ENCODE measurements at places on chromosomes 7 and 10.

DNA sequence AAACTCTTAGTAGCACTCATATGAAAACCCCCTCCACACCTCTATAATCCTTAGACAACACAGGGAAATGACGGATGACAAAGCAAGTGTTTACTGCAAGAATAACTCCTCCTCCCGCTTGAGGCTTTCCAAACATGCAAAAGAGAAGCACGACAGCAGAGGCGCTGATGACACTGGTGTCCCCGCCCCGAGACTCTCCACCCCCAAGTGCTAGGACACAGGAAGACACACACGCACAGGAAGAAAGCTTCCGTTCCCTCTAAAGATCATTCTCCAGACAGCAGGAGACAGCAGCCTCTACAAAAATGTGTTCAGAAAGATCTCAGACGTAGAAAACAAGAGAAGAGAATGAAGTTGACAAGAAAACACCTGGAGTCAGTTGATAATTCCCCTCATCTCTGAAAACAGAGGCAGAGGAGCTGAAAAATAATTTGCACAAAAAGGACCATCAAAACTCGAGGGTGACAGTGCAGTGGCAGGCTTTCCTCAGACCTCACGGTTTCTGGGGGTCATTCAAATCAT lies 90.2 kb downstream of the DLG5 start:
- no peak for DNase-seq

DNA sequence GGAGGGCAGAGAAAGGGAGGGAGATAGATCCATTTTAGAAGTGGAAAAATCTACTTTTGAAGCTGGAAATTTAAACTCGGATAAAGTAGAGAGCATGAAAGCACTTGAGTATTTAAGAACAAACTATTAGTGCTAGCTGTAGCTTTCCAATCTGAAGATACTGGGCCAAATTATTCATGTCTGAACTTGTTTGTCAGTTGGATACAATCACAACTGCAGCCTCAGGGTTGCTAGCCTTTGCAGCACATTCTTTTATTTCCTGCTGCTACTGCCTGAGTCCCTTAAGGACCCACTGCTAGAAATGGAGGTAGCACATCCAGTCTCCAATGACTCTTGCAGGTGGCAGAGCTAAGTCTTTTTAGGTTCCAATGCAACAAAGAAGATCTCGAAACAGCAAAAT lies 8.3 kb upstream of the SLC25A13 start:
- no peak for DNase-seq

- no peak for DNase-seq
These were observed 178.3 kb upstream of the KLF14 start for GRCh38 chr7:130912082-130912861.

- DNase-seq: no peak
These were observed 17.4 kb downstream of the SNX8 start for GRCh38 chr7:2296832-2297231.

- no peak for DNase-seq
These were observed 106.8 kb downstream of the SDHAF3 start for GRCh38 chr7:97224316-97224715.

DNA sequence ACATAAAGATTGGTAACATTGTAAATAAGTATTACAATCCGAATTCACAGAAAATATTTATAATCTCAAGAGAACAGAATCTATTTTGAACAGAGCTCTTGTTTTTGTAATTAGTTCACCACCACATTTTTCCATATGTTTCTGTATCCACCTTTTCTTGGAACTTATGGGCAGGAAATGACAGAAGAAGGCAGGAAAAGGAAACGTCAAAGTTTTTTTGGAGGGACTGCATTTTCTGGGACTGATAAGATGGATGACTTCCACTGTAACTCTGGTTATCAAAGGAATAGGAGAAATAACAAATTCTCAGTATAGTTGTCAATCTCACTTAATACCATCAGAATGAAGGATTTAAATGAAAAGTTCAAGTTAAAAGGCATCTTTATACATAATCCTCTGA lies 75.1 kb upstream of the SMNDC1 start:
- DNase-seq: no peak

GRCh38 chr10:78768876-78769275 lies 299.9 kb upstream of the ZMIZ1 start:
- no peak for DNase-seq

DNA sequence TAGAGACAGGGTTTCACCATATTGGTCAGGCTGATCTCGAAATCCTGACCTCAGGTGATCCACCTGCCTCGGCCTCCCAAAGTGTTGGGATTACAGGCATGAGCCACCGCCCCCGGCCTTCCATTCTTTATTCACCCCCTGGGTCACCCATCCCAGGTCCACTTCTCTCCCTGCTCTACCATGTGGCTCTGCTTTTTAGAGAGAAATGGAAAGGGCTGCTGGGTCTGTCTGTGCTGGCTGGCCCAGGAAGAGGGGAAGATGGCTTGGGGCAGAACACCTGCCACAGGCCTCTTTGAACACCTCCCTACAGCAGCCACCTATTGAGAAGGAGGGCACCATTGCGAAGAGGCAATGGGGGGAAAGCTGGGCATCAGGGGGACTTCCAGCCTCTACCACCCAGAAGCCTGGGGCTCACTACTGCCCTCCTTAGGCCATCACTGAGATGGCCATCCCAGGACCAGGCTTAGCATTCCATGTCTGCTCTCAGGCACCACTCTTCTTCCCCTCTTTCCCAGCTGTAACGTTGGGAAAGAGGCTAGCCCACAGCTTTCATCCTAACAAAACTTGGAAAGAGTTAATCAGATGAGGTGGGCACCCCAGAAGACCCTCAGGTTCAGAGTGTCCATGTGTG lies 256.3 kb downstream of the GRID1 start:
- no peak for DNase-seq

- no peak for DNase-seq
These were observed 13.2 kb downstream of the AKR1B15 start for GRCh38 chr7:134562136-134562535.

DNA sequence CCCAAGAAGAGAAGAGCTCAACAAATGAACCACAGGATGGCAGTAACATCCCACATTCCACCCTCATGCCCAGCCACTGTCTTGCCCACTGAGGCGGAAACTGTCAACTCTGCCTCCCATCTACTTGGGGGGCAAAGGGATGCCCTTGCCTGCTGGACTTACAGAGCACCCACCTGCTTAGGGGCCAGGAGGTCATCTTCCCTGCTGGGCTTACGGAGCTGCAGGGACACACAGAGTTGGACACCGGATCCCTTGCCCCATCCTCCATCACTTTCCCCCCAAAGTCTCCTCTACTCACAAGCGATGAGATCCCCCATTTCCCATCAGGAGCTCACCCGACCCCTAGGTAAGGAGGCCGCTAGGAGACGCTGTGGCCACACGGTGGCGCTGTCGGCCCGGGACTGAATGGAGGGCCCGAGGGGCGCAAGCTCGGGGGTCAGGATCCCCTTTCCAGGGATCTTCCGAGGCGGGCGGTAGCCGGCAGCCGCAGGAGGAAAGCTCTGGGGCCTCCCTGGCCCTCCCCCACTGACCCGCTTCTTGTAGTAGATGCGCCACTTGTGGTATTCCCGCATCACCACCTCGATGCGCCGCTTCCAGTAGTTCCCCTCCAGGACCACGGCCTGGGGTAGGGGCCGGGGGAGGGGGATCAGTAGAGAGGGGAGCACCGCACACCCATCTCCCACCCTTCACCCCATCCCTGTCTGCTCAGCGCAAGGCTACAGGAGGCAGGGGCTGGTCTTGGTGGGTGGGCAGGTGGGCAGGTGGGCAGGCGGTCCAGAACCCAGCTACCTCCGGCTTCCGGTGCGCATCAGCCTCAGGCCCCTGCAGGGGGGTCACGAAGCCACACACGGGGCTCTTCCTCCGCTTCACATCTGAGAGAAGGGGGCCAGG lies 17.3 kb downstream of the MLXIPL start:
- peak; percentile 98 for DNase-seq

- DNase-seq: no peak
These were observed 7.4 kb downstream of the ZNF365 start for GRCh38 chr10:62381385-62382102.

DNA sequence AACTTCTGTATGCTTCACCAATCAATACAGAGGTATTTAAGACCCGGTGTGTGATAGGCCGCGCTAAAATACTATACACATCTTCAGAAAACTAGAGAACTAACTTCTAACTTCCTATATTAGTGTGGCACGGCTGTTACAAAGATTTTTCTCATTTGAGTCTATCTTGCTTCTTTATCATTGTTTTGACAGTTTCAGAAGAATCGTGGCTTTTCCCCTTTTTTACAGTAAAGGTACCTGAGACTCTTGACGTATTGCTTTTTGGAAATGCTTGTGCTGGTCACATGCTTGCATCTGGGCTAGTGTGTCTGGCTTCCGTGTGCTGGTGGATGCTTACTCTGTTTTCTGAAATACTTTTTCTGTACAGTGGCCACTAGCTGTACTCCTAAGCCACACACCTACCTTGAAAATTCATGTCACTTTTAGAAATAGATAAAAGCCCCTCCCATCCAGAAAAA lies 12.7 kb downstream of the IKZF1 start:
- no peak for DNase-seq

- no peak for DNase-seq
These were observed 20.2 kb downstream of the HPS6 start for GRCh38 chr10:102085336-102085735.

- peak; percentile 88 for DNase-seq
These were observed 32.8 kb upstream of the SFTPD start for GRCh38 chr10:79981450-79982361.

DNA sequence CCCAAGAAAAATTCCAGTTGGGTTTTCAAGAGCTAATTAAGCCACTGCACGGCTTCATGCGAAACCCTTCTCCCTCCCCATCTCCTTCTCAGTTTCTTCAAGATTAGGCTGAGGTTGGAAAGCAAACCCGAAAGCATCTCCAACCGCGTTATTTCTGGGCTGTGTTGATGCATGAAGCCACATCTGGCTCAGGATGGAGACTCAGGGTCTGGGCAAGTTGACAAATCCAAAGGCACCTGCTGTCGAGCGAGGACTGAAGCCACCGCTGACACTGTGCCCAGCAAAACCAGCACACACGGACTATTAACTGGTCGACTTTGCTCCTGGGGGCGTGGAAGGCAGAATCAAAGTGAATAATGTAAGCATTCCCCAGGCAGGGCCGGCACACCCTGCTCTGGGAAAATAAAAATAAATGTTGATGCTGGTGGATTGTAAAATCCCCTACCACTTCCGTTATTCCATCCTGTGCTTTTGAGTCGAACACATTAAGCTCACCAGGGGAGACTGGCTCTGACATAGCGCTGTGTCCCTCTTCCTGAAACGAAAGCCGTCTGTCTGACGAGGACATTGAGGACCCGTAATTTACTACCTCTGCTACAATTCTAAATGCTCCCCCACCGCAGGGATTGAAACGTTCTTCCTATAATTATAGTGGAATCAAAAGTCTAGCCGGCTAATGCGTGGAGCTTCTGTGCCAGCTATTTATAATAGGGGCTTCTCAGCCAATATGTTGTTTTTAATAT lies 269.8 kb downstream of the ADARB2 start:
- DNase-seq: no peak

GRCh38 chr10:71244431-71245419 lies 32.4 kb downstream of the UNC5B start:
- peak; percentile 81 for DNase-seq

- DNase-seq: peak; percentile 82
These were observed 8.0 kb upstream of the BEND7 start for GRCh38 chr10:13536674-13537366.

DNA sequence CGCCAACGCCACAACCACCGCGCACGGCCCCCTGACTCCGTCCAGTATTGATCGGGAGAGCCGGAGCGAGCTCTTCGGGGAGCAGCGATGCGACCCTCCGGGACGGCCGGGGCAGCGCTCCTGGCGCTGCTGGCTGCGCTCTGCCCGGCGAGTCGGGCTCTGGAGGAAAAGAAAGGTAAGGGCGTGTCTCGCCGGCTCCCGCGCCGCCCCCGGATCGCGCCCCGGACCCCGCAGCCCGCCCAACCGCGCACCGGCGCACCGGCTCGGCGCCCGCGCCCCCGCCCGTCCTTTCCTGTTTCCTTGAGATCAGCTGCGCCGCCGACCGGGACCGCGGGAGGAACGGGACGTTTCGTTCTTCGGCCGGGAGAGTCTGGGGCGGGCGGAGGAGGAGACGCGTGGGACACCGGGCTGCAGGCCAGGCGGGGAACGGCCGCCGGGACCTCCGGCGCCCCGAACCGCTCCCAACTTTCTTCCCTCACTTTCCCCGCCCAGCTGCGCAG lies 424 bp downstream of the EGFR start:
- no peak for DNase-seq

DNA sequence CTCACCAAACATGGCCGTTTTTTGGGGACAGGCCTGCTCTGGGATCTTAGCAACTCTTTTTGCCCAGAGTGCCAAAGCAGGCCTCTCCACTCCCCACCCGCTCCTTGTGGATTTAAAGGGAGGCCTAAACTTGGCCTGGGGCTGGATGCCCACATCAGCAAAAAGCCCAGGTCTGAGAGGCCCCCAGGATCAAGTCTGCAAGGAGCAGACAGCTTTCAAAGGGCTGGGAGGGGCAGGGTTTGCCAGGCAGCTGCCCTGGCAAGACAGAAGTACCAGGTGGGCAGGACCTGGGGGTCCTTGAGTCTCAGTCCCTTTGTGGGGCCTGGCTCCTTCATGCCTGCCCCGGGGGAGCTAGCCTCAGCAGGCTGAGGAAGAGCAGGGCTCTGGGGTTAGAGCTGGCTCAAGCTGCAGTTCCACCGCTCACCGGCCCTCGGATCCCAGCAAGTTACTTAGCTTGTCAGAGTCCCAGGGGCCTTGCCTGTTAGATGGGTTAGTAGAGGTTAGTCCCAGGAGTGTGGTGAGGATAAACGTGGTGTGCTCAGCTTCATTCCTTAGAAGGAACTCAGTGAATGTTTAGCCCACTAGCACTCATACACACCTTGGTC lies 56.2 kb downstream of the ARHGAP22 start:
- no peak for DNase-seq

DNA sequence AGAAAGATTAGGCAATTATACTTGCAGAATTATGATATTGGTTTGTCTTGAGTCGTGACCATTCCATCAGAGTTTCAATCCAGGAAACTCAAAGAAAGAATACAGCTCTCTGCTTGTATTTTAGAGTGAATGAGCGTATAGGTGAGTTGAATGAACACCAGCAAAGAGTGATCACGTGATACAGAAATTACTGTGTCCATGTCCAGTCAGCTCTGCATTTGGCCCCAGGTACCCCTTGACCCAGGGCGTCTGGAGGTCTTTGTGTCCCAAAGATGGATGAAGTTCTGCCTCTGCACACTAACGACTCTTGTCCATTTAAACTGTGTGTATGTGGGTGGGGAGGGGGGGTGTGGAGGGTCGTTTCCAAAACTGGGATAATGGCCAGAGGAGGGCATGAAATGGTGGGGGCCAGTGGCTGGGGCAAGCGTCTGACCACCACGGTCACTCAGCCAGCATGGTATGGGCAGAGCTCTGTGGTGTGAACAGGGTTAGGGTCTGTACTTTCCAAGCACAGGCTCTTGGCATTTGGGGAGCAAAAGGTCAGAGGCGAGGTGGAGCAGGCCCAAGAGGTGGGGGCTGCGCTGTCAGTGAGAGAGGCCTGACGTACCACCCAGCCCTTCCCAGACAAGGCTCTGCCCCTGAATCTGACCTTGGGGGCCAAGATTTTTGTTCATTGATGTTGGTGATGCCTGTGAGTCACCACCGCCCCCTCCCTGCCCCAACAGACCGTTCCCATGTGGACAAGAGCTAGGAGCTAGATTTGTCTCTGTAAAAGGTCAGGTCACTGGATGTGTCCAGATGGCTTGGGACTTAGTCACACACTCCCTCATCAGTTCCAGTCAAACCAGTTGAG lies 1.4 kb downstream of the PTPRE start:
- no peak for DNase-seq

GRCh38 chr10:120575411-120575810 lies 118.4 kb downstream of the PLPP4 start:
- no peak for DNase-seq

Measured in SK-N-SH (cell line).